ENCODE measurements at places on chromosomes 2 and 18.

- DNase-seq = peak; percentile 27
Observed at GRCh38 chr2:53987336-53987921, 16.6 kb upstream of the PSME4 start.

- DNase-seq = no peak
Observed at GRCh38 chr2:64404002-64404731, 49.8 kb upstream of the LGALSL start.

- DNase-seq = no peak
Observed at GRCh38 chr18:6763524-6763923, 34.0 kb downstream of the ARHGAP28 start.

DNA sequence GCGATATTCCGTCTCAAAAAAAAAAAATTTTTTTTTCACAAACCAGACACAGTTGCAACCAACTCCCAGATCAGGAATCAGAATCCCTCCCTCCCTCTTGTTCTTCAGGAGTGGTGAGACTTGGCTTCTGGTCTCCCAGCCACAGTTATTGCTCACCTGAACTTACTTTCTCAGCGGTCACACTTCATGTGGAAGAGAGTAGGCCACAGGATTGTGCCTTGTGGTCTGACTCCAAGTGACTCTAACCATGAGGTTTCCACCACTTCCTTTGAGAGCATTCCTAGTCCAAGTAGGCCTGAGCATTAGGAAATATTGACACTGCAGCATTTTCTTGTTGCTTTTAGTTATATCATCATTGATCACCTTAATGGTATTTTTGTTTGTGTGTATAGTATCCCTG, 12.1 kb downstream of the FMNL2 start:
- DNase-seq = no peak

DNA sequence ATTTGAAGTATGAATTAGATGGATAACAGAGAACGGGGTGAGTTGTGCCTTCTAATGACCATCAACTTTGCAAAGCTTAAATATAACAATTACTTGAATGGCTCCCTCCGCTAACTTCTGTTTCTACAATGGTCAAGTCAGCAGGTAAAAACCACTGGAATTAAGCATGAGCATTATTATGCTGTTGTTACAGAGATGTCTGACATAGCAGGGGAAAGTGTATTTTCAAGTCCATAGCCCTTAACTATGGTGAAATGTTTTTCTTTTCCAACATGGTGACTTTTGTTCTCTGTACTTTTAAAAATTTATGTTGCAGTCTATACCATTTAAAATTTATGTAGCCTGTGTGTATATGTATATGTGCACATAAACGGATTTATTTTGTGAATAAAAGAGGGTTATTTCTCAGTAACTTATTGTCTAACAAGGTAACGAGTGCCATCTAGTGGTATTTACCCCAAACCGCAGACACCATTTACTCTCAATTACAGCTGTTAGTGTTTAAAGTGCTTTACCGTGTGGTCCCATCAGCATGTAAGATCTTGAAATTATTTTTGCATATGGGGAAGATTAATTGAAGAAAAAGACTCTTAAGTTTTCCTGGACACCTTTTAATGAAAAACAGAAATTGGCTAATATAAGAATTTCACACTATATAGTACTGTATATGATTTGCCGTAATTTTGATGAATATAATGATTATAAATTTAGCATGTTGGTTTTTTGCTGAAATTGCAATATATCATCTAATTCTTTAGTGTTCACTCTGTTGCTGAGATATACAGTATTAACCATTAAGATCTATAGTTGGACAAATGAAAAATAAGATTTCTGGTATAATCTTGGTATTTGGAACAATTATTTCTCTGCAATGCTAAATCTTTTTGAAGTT, 78.2 kb downstream of the UBE2E3 start:
- peak; percentile 65 for DNase-seq

- peak; percentile 91 for DNase-seq
Observed at GRCh38 chr2:170873035-170873692, 55.9 kb upstream of the GORASP2 start.

DNA sequence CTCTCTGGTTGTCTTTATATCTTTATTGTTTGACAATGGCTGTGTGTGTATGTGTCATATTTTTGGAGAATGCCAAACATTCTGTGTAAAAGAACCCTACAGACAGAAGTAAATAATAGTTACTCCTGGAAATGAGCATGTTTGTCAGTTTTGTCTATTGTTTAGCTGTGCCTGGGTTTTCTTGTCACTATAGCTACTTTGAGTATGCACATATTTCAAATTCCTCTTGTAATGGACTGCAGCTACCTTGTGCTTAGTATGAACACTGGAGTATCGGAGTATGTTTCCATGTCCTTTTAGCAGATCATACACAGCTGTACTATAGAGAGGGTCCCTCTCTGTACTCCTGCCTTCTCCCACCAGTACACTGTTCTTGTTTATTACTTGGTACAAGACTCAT, 58.0 kb upstream of the DOCK10 start:
- DNase-seq = no peak

DNA sequence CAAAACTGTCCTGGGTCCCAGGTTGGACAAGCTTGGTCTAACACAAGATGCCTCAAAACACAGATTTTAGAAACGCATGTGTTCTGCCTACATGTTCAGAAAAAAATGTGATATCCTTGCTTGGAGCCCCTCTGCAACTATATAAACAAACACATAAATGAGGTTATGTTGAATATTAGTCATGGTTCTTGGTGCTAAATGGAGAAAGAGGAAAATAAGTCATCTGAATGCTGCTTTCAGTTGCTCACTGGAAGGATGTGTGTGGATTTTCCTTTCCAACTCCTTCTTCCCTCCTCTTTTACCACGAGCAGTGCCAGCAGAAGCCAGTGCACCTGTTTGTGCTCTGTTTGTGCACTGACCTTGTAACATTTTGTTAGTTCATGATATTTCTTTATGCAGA, 85.3 kb downstream of the PIEZO2 start:
- DNase-seq = no peak

DNA sequence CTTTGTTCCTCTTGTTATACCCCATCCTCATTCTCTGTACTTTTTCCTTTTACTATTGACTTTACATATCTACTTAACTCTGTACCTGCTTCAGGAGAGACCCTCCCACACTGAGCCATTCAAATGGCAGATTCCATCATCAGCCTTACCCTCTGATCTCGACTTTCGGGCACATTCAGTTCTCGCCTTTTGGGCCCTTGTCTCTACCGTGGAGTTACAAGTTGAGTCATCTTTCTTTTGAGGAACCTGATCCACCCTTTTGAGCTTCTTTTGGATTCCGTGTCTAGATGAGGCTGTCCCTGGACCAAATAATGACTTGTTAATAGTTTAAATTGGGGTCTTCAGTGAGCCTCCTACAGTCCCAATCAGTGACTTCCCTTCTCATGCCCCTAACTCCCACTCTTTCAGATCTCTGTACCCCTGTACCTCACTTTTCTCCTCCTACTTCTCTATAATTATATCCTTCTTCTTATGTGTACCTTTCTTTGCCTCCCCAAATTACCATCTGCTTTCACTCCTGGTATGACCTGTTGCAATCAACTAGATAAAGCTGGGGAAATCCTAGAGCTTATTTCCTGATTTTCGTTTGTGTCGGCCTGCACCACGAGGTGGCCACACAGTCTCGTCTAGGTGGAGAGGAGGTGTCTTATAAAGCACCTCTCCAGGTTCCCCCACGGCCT, 17.2 kb downstream of the SP110 start:
- DNase-seq = no peak

DNA sequence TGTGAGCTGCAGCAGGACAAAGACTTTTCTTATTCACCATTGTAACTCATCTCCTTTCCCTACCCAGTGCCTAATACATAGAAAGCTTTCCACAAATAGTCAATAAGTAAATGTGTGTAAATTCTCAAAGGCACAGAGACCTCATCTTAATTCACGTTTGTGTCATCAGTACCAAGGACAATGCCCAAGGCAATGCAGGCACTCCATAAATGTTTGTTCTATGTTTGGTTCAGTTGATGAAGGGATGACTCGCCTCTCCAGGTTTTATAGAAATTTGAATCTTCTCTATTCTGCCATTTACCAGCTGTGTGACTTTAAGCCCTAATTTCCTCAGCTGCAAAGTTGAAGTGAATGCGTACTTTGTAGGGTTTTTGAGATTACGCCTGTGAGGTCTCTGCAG, 2.1 kb upstream of the MOGAT1 start:
- DNase-seq = no peak

DNA sequence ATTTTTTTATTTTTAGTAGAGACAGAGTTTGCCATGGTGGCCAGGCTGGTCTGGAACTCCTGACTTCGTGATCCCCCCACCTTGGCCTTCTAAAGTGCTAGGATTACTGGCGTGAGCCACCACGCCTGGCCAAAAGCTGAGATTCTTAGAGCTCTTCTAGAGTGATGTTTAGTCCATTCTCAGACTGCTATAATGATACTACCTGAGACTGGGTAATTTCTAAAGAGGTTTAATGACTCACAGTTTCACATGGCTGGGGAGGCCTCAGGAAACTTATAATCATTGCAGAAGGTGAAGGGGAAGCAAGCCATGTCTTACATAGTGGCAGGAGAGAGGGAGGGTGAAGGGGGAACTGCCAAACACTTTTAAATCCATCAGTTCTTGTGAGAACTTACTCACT, 1804.9 kb upstream of the LRRTM1 start:
- DNase-seq = no peak

- DNase-seq = no peak
Observed at GRCh38 chr18:28960146-28960545, 783.2 kb upstream of the CDH2 start.

DNA sequence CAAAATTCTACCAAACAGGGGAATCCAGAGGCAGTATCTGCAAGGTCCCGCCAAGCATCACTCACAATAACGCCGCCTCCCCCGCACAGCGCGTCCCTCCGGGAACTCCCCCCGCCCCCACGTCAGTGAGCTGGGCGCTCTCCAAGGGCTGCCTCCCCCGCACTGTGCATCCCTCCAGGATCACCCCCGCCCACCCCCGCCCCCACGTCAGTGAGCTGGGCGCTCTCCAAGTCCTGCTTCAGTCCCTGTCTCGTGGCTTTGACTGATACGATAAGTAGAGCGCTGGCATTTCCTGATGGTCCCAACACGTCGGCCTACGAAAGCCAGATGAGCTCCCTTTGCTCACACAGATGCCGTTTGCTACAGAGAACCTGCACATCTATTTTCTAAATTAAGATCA, 130.7 kb upstream of the TPO start:
- no peak for DNase-seq

DNA sequence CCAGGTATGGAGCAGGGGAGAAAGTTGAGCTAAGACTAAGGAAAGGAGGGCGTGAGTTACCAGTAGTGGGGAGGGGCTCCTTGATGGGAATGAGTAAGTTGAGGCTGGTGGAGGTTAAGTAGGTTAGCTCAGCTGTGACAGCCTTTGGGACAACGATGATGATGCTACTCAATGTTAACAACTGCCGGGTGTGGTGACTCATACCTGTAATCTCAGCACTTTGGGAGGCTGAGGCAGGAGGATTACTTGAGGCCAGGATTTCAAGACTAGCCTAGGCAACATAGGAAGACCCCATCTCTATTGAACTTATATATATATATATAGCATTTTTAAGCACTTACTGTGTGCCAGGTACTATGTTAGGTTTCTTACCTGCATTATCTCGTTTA, 48.4 kb downstream of the HK2 start:
- no peak for DNase-seq

DNA sequence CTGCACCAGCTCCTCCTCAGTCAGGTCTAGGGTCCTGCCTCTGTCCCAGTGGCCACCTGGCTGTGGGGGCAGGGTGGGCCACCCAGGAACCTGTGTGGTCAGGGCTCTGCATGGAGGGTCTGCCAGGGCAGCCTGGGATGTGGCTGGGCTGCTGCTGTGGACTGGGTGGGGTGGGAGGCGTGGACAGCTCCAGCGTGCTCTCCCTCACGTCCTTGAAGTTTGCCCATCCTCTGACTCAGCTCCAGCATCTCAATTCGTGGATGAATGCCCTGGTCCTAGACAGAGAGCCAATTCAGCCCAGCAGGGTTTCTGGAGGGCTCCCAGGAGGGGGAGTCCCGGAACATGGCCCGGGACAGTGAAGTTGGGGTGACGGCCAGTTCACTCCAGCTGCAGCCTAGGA, 64.3 kb upstream of the EPAS1 start:
- DNase-seq = no peak

GRCh38 chr2:65291216-65292105, 63.8 kb downstream of the ACTR2 start:
- no peak for DNase-seq

DNA sequence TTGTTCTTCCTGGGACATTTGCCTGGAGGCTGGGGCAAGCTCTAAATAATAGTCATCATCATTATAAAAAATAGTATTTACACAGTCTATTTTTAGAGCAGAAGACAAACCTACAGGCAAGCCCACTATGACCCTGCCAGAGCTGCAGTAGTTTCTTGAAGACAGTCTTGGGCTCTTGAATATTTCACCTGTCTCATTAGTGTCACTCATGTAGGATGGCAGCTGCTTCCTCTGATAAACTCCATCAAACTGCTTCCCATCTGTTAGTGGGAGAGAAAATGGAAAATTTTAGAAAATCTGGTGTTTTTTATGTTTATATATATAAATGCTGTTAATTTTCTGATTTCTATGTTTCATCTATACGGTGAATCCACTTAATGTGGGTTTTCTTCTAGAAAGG, 8.5 kb upstream of the CYRIA start:
- no peak for DNase-seq

DNA sequence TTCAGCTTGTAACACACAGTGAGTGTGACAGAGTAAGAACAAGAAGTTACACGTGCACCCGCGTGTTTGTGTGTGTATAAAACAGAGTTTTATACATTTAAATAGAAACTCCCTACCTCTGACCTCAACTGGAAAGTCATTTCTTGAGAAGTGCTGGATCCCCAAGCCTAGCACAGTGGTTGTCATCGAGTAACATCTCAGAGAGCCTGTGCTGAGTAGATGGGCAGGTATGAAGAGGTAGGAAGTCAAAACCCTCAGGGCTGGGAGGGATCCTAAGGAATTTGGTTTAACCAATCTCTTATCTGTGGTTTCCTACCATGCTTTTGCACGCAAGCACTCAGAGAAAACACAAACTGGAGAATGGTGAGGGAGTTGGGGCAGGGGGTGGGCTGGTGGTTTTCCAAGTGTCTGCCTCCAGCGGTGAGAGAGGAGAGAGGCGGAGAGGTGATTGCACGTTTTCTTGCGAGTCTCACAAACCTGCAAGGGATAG, 9.2 kb downstream of the ACOXL start:
- DNase-seq = peak; percentile 23

GRCh38 chr2:138476186-138476585, 25.4 kb upstream of the SPOPL start:
- DNase-seq = no peak

- no peak for DNase-seq
Observed at GRCh38 chr18:38244480-38244879, 678.9 kb upstream of the CELF4 start.

DNA sequence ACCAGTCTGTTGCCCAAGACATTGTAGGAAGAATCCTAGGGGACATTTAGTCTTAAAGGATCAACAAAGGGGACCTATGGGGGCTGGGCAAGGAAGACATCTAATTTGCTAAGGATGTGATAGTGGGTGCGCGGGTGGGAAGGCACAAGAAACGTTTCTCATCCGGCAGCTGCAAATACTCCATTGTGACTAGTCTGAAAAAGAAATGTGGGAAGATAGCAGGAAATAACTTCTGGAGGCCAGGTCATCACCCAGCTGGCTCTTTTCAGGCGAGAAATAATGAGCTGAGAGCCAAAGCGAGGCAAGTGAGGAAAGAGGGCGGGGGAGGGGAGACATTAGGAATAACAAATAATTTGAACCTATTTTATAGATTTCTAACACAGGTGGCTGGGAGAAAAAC, 70.3 kb upstream of the NCK2 start:
- no peak for DNase-seq

- DNase-seq = no peak
Observed at GRCh38 chr2:95346231-95346737, 49.1 kb downstream of the KCNIP3 start.
